ENCODE measurements at places on chromosomes 13 and 19.

DNA sequence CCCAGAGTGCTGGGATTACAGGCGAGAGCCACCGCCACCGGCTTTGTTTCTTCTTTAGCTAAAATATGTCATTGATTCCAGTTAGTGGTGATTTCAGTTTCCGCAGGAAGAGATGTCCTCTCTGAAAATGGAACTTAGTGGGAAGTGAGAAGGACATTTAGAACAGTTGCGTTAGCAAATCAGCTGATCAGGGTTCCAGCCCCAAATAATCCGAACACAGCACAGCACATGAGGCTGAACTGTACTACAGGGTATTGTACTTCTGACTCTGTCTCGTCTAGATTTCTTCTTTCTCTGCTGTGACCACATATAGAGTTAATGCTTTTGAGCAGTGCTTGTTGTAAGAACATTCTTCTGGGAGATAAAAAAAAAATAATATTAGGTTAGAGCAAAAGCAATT, 314.4 kb downstream of the MYO16 start:
- no peak for DNase-seq

GRCh38 chr13:44755872-44756271, 179.7 kb upstream of the TSC22D1 start:
- DNase-seq: peak; percentile 30

DNA sequence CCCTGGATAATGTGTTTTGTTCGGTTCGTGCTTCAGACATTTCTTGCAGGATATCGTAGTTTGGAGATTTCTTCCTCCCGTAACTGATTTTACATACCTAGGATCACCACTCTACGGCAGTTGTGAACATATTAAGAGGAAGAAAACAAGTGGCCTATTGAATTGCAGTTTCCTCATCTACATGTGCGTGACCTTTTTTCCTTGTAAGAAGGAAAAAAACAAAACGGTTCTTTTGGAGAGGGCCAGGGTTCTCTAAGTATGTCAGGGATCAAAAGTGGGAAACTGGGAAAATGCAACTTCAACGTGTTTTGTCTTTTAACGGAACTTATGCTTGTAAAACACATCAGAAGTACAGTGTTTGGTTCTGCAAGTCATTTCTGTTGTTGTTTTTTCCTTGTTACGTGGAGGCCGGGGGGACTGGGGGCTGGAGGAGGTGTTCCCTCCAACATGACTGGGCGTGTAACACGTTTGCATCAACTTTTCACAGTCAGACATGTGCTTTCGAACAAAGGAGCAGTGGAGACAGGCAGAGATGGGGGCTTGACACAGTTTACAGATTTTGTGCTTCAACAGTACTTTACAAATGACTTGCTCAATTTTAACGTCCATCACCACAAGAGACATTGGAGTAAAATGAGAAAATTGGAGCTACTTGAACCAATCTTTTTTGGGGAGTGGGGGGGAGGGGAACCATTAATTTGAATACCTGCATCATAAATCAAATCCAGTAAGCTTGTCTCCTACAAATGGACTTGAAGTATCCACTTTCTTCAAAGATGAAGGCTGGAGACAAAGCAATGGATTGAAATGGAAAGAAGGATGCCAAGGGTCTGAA, 3.8 kb downstream of the ZC3H4 start:
- no peak for DNase-seq

GRCh38 chr13:26255691-26256277, 1.9 kb downstream of the CDK8 start:
- DNase-seq: no peak

DNA sequence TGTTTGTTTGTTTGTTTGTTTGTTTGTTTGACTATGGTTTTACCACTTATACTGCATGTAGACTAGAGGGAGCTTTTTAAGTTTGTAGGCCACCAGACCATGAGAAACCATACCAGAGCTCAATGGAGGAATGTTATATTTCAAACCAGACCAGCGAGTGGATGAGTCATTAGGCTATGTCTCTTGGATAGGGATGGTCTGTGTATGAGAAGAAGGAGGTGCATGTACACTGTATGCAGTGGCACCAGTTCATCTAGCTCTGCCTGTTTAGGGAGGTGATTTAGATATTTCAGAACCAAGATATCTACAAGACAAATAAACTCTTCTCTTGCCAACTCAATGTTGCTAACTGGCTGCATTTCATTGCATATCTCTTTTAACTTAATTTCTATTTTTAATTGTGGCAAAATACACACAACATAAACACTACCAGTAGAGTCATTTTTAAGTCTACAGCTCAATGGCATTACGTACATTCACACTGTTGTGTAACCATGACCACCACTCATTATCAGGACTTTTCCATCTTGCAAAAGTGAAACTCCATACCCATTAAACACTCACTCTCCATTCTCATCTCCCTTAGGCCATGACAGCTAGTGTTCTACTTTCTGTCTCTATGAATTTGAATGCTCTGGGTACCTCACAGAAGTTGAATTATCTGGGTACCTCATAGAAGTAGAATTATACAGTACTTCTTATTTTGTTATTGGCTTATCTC, 29.2 kb downstream of the SYDE1 start:
- no peak for DNase-seq

GRCh38 chr13:112702341-112702985, 12.6 kb downstream of the ATP11A start:
- DNase-seq: no peak

- peak; percentile 90 for DNase-seq
Observed at GRCh38 chr19:1860042-1860775, 3.2 kb downstream of the KLF16 start.

- DNase-seq: no peak
Observed at GRCh38 chr13:46641274-46642081, 88.5 kb downstream of the LRCH1 start.

DNA sequence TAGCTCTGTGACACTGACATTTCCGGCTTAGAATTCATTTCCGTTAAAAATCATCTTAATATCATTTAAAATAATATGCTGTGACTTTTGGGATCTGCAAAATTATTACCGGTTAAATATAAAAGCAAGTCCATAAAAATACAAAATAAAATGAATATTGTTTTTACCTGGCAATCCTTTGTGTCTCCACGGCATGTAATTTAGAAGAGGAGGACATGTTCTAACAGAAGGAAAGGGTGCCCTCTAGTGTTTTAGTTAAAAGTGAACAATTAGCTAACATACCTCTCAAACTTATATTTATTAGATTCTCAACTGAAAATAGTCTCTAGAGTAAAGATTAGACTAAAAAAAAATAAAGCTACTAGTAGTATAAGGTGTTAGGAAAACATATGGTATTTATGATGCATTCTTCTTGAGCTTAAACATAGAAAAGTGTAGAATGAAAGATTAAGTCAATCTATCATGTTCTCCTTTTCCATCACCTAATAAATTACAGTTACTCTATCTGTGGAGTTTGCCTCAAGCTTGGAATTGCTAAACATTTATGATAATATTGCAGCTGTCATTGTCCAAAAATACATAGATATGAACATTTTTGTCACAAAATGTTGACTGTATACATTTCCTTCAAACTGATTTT, 676.7 kb upstream of the SPRY2 start:
- DNase-seq: peak; percentile 30

- peak; percentile 35 for DNase-seq
Observed at GRCh38 chr13:45055902-45056648, 64.2 kb upstream of the GTF2F2 start.

DNA sequence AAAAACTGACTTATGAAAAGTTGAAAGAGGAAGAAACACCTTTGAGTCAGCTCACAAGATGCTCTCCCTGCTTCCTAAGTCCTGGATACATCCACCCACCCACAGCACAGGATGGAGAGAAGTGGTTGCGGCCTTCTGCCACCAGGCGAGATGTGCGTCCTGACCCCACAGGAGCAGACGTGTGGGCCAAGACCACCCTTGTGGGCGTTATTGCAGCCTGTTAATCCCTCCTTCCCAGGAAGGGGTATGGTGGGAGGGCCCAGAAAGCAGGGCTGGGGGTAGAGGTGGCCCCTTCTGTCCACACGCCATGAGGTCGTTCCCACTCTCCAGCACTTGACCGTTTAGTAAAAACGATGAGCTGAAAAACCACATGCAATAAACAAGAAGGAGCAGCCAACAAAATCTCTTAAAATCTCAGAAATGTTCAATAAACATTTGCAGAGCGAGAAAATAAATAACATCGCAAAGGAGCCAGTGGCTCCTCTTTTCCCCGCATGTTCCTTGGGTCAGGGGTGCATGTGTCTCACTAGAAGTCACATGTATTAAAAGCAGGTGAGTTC, 2.4 kb upstream of the AKAP8L start:
- no peak for DNase-seq

DNA sequence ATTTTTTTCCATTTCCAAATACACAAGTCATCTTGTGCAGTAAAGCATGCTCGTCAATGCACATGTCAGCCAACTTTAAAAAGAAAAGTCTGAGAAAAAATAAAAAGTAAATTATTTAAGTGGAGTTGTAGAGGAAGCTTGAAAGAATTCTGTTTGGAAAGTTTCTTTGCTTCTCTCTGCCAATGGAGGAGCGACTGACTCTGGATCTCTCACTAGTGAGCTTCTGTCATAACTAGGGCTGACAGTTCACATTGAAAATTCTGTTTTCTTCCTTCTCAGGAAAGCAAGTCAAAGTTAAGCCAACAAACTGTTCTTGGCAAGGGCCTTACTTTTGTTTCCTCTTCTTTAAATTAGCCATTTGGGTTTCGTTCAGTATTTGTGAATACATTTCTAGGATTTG, 298.2 kb downstream of the POU4F1 start:
- DNase-seq: no peak

DNA sequence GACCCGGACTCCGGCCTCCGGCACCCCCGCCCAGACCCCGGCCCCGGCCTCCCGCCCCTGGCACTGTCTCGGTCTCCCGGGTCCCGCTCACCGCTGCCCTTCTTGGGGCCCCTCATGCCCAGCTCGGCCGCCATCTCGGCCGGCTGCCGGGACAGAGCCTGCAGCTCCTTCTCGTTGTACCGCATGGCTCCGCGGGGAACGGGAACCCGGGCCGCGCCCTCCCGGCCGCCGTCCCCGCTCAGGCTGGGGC, 140 bp downstream of the PLEKHJ1 start:
- no peak for DNase-seq

GRCh38 chr19:54047616-54048015, 16.1 kb downstream of the VSTM1 start:
- no peak for DNase-seq

DNA sequence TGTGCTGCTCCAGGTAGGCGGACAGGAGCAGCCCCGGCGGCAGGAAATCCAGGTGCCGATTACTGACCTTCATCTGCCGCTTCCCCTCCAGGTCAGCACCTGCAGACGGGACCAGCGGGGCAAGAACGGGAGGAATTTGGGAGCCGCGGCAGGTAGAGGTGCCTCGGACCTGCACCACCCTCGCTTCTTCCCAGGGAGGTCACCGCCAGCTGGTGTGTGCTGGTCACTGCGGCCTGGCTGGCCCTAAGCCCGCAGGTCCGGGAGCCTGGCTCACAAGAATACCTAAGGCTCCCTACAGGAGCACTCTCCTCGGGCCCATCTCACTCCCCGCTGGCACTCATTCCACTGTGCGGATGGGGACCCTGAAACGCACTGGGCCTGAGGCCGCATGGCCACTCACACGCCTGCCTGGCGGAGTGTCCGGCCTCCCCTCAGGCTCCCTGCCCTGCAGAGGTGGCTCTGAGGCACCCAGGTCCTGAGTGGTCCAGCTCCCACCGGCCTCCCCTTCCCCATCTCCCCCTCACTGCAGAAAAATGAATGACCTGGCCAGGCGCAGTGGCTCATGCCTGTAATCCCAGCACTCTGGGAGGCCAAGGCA, 4.3 kb downstream of the RNU6-9 start:
- DNase-seq: no peak

GRCh38 chr13:101452519-101453485, at the start of gene ITGBL1:
TSS of gene ITGBL1 (plus strand) at chr13:101452675. CDS start at chr13:101452834, 159 bp downstream.
- DNase-seq: no peak

GRCh38 chr19:17950310-17951156, 16.4 kb upstream of the KCNN1 start:
- no peak for DNase-seq

GRCh38 chr13:93788456-93788855, 561.8 kb downstream of the GPC6 start:
- no peak for DNase-seq

DNA sequence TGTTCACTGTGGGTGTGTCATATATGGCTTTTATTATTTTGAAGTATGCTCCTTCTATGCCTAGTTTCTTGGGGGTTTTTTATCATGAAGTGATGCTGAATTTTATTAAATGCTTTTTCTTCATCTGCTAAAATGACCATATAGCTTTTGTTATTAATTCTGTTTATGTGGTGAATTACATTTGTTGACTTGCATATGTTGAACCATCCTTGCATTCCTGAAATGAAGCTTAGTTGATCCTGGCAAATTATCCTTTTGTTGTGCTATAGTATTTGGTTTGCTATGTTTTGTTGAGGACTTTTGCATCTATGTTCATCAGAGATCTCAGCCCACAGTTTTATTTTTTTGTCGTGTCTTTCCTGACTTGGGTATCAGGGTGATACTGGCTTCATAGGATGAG, 12.1 kb downstream of the GPC6 start:
- no peak for DNase-seq

GRCh38 chr13:44024846-44025195, 145.1 kb downstream of the LACC1 start:
- no peak for DNase-seq

DNA sequence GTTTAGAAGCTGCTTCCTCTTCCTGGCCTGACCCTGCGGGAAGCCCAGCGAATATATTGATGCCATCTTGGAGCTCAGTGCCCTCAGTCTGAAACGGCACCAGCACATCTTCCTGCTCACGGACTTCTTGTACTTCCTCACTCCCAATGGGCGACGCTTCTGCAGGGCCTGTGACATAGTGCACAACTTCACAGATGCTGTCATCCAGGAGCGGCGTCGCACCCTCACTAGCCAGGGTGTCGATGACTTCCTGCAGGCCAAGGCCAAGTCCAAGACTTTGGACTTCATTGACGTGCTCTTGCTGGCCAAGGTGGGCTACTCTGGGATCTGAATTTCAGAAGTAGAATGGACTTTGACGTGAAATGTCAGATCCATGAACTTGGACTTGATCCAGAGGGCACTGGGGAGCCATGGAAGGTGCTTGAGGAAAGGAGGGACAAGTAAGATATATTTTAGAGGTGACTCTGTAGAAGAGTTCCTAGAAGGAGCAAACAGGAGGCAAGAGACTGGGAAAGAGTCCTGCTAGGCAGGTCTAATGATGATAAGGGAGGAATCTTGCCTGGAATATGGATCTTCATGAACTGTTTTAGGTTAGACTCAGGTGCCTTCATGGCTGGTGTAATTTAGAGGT, 38.4 kb upstream of the CYP4F8 start:
- DNase-seq: no peak

DNA sequence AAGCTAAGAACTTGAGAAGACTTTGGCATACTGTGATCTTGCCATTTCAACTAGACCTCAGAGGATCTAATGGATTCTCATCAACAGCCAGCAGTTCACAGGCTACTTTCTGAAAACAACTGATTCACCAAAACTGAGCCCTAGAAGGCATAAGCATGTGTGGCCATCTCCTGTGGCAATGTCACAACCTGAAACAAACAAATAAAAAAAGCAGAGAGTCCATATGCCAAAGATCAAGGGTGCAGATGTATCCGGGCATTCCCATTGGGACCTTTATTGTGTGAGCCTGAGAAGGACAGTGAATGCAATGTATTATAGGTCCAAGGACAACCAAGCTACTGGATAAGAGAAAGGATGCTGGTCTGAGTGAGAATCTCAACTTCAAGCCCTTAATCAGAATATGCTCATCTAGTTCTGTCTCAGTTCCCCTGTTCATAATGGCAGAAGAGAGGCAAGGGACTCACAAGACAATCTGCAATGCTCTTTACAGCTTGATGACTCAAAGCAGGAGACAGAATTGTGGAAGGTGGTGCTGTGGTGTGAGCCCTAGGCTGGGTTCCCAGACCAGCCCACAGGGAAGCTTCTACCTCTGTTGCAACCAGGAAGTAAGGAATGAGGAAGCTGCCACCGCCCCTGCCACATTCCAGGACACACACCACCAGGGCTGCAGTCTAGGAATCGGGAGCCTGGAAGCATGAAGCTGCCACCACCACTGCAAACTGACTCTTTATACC, 133.7 kb downstream of the RAP2A start:
- DNase-seq: peak; percentile 32

All from AG08396 (cell line).